ENCODE measurements at places on chromosomes 7 and 10. TPM values are rescaled to one million over a fixed set of nuclear protein-coding genes. Genes with fewer than 3 reads are reported as not detected.

The GPR37 gene
- total RNA-seq = not detected

The ALOX5 gene
- 16.1 TPM for total RNA-seq

The ZNF680 gene
- 15.0 TPM for total RNA-seq

The ITGB1 gene
- 269 TPM for total RNA-seq

The BEND7 gene
- total RNA-seq = not detected

The CCL24 gene
- not detected for total RNA-seq

The PGAM1 gene
- 108 TPM for total RNA-seq

The ZNF282 gene
- total RNA-seq = 29.1 TPM

The CLEC5A gene
- total RNA-seq = not detected

The RPEL1 gene
- total RNA-seq = not detected

The TCAF1 gene
- total RNA-seq = 15.0 TPM

The UROS gene
- total RNA-seq = 35.5 TPM

The DGKI gene
- not detected for total RNA-seq

The OR2A12 gene
- not detected for total RNA-seq

The ERVW-1 gene
- total RNA-seq = not detected

The CYP2W1 gene
- total RNA-seq = not detected

The DNAJC1 gene
- 23.1 TPM for total RNA-seq

The RAPGEF5 gene
- total RNA-seq = 0.12 TPM

The NAT16 gene
- not detected for total RNA-seq

The DPP6 gene
- not detected for total RNA-seq

The TET1 gene
- 1.6 TPM for total RNA-seq

Measured in T-cell (primary cell).